ENCODE measurements at places on chromosomes 1 and 21.

DNA sequence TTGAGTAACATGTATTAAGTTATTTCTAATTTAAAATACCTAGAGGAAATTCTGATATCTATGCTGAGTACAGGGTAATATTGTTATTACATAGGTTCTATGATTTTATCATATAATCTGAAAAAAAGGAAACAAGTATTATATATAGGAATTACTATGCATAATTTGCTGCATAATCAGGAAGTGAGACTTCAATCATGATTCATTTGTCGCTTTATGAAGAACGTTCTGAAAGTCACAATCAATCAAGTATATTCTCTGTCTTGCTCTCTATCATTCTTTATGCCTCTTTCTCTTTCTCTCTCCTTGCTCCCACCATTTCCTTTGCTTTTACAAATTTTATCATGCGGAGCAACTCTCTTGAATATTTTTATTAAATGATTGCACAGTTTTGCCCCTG lies 1130.3 kb downstream of the PLA2G4A start:
- DNase-seq: no peak

DNA sequence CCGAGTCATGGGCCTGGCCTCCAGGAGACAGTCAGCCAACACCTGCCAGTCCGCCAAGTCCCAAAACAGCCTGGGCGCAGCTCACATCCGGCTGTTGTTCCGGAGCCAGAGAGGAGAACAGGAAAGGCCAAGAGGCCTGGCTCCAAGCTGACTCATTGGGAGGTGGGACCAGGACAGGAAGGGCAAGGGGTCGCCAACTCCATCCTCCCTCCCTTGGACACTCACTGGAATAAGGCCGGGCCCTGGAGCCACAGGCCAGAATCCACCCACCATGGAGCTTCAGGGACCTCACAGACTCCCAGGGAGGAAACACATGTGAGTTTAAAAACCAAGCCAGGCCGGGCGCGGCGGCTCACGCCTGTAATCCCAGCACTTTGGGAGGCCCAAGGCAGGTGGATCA lies 25.1 kb upstream of the CLIC4 start:
- no peak for DNase-seq

- DNase-seq: no peak
These were observed 396.3 kb downstream of the SETD4 start for GRCh38 chr21:35663856-35664606.

DNA sequence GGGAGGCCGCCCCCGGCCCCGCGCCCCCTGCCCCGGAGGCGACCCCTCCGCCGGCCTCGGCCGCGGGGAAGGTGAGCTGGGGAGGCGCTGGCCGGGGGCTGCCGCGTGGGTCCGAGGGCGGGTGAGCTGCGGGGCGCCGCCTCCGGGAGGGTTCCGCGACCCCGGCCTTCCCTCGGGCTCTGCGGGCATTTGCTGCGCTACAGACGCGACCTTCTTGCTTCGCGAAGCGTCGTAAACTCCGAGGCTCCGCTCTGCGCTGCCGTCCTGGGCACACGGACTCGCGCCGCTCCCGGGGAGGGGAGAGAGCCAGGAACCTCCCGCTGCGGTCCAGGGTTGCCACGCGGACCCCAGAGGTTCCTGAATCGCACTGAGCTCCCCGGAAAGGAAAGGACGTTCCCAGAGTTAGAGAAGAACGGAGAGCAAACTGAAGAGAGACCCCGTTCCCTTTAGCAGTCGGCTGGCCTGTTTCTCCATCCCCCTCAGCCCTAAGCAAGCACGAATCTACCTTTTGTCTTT lies 345 bp downstream of the SLX9 start:
- DNase-seq: no peak

- peak; percentile 89 for DNase-seq
These were observed at the start of gene FNBP1L for GRCh38 chr1:93447481-93448291. FNBP1L (plus strand) TSS chr1:93448118; CDS start chr1:93448282, 164 bp downstream.

DNA sequence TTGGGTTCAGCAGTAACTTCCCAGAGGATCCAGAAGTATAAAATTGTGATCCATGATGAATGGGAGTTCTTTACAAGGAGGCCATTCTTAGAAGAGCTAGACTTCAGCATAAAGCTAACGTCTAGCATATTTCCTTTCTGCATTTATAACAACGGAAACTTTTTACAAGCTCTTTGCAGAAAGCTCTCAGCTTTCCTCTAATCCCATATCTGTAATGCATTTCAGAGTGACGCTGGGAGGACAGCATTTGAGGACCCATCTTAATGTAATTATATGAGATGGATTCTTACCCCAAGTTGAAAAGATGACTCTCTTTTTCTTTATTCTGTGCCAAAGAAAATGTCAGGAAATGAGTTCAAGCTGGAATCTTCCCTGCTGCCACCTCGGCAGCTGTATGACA lies 132.0 kb upstream of the CACHD1 start:
- DNase-seq: no peak

DNA sequence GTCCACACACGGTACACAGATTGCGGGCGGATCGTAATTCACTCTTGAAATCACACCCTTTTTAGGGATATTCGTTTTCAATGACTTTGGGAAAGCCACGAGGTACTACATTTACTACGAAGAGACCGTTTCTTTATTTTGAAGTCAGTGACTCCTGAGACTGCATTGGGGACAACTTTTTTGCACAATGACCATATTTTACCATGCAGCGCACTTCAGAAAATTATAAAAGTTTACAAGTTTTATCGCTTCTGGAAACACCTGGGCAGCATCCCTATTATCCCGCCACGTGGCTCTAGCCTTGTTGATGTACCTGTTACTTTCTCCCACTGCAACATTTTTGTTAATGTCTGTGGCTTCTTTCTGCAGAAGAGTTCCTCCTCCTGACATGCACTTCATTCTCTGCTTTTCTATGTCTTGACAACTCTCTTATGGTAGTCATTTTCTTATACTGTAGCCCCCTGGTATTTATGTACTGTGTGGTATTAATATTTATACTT lies 1.3 kb upstream of the AKT3 start:
- DNase-seq: no peak

- DNase-seq: no peak
These were observed 35.4 kb upstream of the FOXO6 start for GRCh38 chr1:41325801-41326200.

DNA sequence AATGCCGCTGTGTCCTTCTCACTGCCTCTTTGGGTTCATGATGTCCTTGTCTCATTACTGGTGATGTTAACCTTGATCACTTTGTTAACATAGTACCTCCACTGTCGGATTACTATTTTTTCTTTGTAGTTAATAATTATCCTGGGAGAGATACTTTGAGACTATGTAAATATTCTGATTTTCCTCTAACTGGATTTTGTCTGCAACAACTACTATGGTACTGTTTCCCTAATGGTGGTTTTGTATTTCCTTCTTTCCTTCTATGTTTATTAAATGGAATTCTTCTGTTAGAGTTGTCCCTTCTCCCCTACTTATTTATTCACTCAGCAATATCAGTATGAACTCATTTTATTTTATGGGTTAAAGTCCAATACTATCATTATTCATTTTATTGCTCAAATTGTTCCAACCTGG lies 4.2 kb downstream of the TOR1AIP2 start:
- DNase-seq: no peak

DNA sequence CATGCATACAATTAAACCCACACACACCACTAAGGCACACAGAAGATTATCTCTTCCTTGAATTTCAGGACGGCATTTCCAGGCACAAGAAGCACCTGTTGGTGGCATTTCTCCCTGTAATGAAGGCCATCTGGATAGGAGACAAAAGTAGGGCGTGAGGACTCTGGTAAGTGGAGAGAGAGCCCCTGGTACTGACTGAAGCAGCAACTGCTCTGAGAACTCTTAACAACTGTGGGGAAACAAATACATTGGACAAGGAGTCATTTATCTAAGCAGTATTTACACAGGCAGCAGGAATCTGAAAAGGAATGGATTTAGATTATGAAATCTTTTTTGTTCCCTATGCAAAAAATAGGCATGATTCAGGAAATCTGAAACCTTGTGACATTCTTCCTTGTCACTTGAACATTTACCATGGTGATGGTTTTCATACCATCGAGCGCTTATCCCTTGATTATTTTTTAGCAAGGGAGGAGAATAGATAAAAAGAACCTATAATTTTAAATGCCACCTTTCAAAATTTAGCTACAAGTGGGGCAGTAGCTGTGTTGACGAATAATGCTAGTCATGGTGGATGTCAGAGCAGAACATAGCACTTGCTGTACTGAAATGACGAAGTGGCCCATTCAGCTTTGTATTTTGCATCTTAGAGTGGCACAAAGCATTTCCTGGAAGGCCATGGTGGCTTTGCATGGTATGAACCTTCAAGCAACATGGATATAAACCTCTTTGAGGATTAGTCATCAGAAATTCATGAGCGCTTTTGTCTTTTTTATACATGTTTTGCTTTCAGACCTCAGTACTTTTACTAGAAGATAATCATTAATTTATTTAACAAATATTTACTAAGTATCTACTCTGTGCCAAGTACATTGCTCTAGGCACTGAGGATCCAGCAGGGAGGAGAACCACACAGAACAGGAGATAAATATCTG lies 362.0 kb downstream of the ADGRL2 start:
- DNase-seq: no peak

DNA sequence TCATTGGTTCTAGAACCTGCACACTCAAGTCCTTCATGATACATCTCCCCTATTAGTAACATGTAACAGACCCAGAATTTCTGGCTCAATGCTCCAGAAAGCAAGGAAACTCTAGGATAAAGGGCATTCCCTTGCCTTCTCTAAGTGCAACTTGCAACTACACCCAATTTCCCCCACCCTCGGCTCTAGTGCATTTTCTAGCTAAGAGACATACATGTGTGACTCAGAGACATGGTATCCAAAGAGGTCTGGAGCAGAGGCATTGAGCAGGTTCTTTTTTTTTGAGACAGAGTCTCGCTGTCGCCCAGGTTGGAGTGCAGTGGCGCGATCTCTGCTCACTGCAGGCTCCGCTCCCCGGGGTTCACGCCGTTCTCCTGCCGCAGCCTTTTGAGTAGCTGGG lies 132.9 kb downstream of the ZC3H11B start:
- no peak for DNase-seq

DNA sequence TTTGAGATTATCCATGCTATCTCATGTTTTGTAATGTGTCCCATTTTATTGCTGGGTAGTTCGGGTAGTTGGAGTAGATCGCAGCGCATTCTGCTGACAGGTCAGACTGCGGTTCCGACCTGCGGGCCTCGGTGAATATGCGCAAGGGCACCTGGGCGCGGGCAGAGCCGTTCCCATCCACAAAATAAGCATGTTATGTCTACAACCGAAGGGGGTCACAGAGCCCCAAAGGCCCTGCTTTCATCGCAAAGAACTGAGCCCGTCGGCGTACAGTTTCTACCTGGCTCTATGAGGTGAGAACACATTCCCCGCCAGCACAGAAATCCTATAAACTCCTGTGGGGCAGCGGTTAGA lies 88.4 kb downstream of the PRKAB2 start:
- no peak for DNase-seq

- no peak for DNase-seq
These were observed 673.4 kb upstream of the ADGRL4 start for GRCh38 chr1:79679916-79680315.

DNA sequence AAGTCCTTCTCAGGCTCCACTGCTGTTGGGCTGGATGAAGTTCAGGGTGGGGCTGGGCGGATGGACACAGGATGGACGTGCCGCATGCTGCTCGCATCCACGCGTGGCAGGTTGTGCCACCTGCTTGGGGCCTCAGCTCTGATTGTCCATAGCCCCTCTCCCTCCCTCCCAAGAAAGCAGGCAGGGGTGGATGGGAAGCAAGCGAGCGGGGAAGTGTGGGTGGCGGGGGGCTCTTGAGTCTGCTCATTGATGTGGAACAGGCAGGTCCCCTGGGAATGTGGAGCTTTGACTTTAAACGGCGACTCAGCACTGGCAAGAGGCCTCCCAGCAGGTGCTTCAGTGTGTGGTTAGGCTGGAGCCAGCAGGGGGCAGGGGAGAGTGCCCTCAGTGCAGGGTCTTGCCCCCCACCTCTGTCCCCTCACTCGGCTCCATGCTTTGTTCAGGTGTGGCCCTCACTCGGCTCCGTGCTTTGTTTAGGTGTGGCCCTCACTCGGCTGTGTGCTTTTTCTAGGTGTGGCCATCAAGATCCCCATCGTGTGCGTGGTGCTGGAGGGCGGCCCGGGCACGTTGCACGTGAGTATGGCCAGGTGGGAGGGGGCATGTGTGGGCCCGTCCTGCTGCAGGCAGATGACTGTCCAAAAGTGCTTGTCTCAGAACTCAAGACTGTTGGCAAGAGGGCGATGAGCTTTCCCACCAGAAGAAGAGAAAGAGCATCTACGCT lies 23.9 kb downstream of the TRPM2 start:
- DNase-seq: peak; percentile 16

DNA sequence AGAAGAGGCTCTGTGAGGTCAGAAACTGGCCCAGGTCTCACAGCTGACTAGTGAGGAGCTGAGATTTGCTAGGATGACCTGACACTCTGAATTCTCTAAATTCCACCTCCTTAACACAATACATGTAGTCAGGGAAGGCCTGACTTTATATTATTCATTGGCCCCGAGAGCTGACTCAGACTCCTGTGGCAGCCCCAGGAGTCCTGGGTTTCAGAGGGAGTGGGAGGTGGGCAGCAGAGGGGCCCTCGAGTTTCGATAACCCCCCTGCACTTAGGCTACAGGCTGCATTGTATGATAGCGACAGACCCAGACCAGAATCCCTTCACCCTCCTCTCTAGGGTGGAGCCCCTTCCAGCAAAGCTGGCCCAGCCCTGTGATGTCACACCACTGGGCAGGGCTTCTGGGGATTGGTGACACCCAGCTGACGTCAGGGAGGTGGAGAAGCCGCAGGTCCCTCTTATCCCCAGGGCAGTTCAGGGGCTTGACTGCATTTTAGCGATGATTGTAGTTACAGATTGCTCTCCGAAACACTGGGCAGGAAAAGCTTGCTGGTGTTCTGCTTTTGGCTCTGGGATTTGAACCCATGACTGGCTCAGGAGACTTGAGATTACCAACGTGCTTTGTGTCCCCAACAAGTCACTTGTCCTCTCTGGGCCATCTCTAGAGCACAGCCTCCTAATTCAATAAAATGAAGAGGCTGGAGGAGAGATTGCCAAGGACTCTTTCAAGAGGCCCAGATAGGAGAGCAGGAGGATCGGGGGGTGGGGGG lies 17.0 kb upstream of the GPR37L1 start:
- DNase-seq: no peak

GRCh38 chr1:222555992-222556615 lies 8.2 kb upstream of the HHIPL2 start:
- no peak for DNase-seq

DNA sequence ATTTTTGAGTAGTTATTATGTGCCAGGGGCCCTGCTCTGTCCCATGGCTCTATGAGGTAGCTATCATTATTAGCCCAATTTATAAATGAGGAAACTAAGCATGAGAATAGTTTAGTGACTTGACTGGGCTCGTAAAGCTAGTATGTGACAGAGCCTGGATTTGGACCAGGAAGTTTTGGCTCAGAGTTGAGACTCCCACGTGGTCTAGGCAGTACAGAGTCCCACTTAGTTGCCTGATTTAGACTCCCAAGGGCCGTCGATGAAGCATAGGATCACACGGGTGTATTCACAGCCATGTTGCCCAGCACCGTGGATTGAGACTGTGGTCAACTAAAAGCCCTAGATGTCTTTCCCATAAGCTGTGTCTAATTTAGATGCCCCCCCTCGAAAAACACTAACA lies 81.7 kb downstream of the DDX20 start:
- no peak for DNase-seq

- DNase-seq: no peak
These were observed 64.5 kb upstream of the SCCPDH start for GRCh38 chr1:246659594-246660140.

All from NCI-H1105 (cell line).